ENCODE measurements at places on chromosomes 3 and 15. TPM values are rescaled to one million over a fixed set of nuclear protein-coding genes. Genes with fewer than 3 reads are reported as not detected.

Gene PPP1R14D
- not detected for total RNA-seq

Gene KLF13
- total RNA-seq = 145 TPM

Gene KCNMB2
- not detected for total RNA-seq

DNA sequence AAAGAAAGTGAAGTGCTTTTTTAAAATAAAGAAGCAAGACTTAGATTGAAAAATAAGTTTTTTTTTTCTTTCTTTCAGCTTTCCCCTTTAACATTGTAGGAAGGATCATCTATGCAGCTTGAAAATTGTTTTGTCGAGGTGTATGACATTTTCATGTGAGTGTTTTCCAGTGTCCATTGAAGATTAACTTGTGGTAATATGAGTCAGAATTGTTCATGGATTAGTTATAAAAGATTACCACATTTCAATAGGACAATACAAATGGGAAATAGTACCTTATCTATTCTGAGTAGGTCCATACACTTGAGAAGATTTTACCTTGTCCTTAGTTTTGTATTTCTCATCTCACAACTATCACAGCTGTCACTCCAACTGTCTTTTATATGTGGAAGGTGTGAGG lies 1234.7 kb downstream of the NSUN3 start:
- DNase-seq = no peak

- no peak for DNase-seq
Measured at GRCh38 chr3:13074006-13074375, 762 bp upstream of the IQSEC1 start.

DNA sequence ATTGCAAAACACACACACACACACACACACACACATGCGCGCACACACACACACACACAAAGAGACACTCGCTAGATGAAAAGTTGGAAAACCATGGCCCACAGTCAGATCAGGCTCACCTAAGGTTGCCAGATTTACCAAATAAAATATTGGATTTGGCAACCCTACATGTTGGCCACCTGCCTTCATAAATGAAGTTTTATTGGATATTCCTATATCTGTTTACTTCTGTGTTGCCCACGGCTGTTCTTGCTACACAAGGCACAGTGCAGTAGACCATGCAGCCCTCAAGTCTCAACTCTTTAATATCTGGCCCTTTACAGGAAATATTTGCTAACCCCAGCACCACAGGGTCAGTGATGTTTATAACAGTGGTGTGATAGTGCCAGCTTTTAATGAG lies 445.0 kb upstream of the PROK2 start:
- no peak for DNase-seq

DNA sequence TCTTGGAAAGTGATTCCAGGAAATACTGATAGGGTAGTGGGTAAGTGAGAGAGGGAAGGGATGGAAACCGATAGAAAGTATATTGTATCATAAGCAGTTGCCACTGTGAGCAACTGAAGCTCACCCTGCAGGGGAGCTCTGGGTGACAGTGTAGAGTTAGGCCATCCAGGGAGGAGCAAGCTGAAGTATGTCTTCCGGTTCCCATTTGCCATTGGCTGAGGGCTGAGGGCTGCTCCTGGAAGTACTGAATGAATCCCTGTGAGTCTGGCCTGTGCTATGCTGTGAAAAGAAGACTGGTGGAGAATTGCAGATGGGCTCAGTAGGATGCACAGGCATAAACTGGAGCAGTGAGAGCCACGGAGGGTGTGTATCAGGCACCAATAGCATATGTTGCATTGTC lies 348.3 kb downstream of the MFSD1 start:
- no peak for DNase-seq

DNA sequence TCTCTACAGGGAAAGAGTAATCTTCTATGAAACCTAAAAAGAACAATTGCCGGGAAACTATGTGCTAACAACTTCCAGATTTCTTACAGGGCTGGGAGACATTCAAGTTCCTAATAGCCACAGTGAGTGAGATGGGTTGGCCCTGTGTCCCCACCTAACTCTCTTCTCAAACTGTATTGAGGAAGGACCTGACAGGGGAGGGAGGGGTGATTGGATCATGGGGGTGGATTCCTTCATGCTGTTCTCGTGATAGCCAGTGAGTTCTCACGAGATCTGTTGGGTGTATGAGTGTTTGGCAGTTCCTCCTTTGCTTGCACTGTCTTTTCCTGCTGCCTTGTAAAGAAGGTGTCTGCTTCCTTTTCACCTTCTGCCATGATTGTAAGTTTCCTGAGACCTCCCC lies 958.7 kb downstream of the AGBL1 start:
- no peak for DNase-seq

Measured in activated CD4-positive, alpha-beta memory T cell treated with anti-CD3 and anti-CD28 coated beads for 36 hours (primary cell).